ENCODE measurements at places on chromosomes 2 and 18. TPM values are rescaled to one million over a fixed set of nuclear protein-coding genes. Genes with fewer than 3 reads are reported as not detected.
A peak's percentile ranks its signal among the peaks of the same experiment; 100 is the strongest.

DNA sequence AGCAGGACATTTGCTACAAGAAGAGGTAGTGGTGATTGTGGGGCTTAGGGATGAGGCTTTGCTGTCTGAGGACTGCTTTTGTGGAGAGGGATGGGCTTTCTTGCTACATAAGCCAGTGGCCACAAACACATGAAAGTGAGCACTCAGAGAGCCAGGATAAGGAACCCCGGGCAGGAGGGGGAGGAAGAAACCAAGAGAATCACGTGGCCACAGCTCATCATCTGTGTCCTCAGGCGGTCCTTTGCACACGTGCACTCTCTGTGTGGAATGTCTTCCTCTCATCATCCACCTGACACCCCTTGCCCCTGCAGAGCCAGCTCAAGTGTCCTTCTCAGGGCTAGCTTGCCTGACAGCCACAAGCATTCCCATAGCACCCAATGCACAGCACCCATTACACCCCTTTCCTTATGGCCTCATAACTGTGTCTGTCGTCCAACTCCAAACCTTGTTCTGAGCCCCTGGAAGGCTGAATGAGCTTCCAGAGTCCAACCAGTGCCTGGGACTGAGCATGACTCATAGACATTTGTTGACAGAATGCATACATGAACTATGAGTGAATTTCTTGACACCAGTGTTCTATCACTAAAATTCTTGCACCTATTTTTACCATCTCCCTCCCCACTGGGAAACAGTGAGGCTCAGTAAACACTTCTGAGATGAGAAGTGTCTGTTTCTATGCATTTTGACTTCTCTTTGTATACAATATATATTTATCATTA, 398.3 kb downstream of the ALK start:
- no peak for DNase-seq

- peak; percentile 38 for DNase-seq
These were observed 49.2 kb upstream of the LGALSL start for GRCh38 chr2:64404743-64405142.

LRRC30 gene
- 3.4 TPM for total RNA-seq

GRCh38 chr2:56348392-56349210, 164.8 kb downstream of the CCDC85A start:
- peak; percentile 8 for DNase-seq

COX7A2L gene
- total RNA-seq: 165 TPM

GRCh38 chr2:127901339-127902056, 15.7 kb upstream of the AMMECR1L start:
- peak; percentile 94 for DNase-seq

GRCh38 chr2:237692601-237693290, 65.4 kb downstream of the LRRFIP1 start:
- DNase-seq: no peak

STARD6 gene
- 0.96 TPM for total RNA-seq

RSAD2 gene
- total RNA-seq: 36.4 TPM

KCNG2 gene
- 2.6 TPM for total RNA-seq

DNA sequence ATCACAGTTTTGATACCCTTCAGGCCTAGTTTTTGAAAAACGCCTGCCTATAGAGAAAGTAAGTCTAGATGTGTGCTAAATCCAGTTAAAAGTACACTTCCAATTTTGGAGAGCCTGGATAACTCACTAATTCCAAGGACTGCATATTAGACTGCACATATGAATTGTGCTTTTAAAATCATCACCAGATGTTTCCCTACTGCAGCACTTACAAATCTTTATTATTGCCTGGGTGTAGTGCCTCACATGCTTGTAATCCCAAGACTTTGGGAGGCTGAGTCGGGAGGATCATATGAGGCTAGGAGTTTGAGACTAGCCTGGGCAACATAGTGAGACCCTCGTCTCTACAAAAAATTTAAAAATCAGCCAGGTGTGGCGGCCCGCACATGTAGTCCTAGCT, 35.9 kb upstream of the HTR2B start:
- DNase-seq: no peak

DNA sequence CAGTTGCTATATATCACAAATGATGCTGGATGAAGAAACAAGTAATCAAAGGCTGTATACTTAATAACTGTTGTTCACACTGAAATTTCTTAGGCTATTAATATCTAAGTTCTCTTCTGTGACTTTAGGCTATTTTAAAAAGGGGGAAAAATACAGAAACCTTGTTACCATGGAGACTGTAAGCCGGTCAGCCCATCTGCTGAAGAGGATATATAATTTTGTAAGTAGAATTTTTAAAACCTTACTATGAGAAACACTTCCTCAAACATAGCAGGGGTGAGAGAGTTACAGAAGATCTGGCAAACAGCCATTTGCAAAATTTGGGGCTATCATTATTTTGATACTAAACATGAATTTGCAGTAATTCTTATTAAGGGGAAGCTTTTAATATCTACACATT, 27.8 kb downstream of the CACNB4 start:
- DNase-seq: peak; percentile 45

CRYGB gene
- not detected for total RNA-seq

- DNase-seq: no peak
These were observed 486.4 kb upstream of the SPRED2 start for GRCh38 chr2:65918760-65919187.

DNA sequence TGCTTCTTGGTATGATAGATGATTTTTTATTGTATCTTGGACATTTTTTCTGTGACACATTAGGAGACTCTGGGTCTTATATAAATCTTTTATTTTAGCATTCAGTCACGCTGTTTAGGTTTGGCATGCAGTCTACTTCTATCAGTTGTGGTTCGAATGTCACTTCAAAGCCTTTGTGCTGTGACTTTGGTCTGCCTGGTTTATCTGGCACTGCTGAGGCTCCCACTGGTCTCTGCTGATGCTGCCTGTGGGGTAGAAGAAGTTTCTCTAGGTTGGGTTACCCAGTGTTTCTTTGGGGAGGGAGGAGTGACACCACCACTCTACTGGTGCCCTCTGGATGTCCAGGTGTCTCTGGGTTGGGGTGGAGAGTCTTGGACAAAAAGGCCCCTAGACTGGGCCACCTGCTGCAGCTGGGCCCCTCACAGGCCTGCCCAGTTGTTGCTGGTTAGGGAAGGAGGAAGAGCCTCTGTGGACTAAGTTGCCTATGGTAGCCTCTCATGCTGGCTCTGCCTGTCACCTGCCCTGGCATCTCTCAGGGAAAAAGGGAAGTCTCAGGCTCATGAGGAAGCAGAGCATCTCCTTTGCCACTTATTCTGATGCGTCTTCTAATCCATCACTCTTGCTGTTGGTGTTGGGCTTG, 115.4 kb upstream of the HS6ST1 start:
- no peak for DNase-seq

BCL11A gene
- 10.1 TPM for total RNA-seq

DNA sequence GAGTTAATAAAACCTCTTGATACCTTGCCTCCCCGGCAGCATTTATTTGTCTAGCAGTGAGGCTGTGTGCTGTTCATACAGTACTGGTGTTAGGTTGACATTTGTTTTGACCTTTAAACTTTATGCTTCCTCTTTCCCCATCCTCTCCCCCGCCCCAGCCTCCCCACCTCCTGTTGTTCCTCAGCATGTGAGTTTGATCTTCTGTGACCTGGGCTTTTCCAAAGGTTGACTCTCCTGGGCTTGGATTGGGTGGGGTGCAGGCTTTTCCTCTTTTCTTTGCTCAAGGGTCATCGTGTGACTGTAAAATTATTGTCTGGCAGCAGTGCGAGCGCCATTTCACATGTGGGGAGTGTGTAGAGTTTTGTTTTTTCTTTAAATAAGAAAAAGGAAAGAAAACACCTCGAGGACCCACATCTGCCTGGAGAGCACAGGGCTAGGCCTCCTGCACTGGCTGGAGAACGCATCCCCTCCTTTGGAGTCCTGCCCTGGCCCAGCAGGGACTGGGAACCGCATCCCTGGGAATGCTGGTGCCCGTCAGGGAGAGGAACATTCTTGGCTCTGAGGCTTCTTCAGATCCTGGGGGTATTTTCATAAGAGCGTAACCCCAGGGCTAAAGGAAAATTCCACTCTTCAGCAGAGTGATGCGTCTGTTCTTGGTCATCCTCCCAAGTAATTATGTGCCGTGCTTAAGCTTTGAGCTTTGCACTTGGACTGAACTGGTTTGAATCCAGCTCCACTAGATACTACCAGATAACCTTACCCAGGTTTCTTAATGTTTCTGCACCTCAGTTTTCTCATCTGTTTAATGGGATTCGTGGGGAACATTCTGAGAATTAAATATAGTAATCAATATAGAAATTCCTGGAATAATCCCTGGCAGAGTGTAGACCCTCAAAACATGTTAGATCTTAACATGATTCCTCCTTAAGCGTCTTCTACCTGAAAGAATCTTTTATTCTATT, 91.5 kb downstream of the SETBP1 start:
- no peak for DNase-seq

- DNase-seq: peak; percentile 50
These were observed 2.2 kb downstream of the MYT1L start for GRCh38 chr2:2328848-2329247.

UCN gene
- total RNA-seq: 1.4 TPM

GRCh38 chr2:31987454-31988220, 23.2 kb downstream of the MEMO1 start:
- no peak for DNase-seq

DNA sequence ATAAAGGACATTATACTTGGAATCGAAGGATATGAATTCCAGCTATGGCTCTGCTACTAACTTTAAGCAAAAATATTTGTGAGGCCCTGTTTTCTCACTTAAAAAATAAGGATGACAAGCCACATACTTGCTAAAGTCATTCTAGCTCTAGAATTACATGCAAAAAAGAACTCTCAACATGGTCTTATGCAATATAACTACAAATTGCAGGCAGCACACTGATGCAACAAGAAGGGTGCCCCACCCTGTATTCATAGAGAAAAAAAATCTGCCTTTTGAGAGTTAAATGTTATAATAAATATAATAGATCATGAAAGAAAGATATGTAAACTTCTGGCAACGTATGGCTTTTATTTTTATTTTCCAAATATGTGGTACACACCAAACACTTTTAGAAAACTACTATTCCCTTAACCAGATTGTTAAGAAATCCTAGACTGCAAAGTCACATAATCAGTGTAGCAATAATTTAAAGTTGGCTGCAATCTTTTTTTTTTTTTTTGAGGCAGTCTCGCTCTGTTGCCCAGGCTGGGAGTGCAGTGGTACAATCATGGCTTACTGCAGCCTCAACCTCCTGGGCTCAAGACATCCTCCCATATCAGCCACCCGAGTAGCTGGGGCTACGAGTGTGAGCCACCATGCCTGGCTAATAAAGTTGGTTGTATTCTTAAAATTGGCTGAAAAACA, 40.2 kb upstream of the WDSUB1 start:
- DNase-seq: peak; percentile 3

- DNase-seq: peak; percentile 44
These were observed 7.4 kb upstream of the POLI start for GRCh38 chr18:54261894-54262293.

IL1RL2 gene
- total RNA-seq: not detected

DNA sequence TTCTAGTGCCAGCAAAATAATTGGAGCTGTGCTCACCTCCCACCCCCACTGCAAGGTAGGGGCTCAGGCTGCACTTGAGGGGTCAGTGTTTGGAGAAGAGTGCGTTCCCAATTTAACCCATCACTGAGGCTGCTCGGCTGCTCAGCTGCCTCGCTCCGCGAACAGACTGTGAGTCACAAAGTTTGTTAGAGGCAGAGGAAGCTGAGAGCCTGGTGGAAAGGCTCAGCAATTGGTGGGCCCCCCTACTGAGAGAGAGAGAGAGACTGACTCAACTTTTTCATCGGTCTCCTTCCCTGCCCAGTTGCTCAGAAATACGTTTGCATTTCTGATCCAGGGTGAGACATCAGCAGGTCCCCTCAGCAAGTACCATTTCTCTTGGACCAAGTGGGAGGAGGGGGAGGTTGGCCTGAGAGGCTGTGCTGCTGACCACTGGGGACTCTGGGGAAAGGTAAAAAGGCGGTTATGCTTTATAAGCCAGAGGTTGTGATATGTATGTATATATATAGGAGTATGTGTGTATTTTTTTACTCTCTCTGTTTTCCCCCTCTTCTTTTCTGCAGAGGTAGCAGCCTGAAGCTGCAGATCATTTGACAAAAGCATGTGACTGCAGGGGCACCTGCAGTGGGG, 1.5 kb downstream of the EFR3B start:
- peak; percentile 68 for DNase-seq

DNA sequence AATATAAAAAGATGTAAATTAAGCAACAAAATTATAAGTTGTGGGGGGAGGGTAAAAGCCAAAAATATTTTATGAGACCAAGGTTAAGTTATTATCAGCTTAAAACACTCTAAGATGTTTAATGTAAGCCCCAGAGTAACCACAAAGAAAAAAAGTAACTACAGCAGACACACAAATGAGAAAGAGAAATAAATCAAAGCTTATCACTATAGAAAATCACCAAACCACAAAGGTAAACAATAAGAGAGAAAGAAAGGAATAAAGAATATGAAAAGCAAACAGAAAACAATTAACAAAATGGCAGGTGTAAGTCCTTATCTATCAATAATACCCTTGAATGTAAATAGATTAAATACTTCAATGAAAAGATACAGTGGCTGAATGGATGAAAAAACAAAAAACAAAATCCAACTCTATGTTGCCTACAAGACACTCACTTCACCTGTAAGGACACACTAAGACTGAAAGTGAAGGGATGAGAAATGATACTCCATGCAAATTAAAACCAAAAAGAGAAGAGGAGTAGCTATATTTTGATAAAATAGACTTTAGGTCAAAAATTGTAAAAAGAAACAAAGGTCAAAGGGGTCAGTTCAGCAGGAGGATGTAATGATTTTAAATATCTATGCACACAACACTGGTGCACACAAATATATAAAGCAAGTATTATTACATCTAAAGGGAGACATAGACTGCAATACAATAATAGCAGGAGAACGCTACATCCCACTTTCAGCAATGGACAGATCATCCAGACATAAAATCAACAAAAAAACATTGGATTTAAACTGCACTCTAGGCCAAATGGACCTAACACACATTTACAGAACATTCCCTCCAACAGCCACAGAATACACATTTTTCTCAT, 80.7 kb downstream of the PTPN2 start:
- DNase-seq: no peak

- no peak for DNase-seq
These were observed 30.0 kb downstream of the PPP3R1 start for GRCh38 chr2:68222287-68222686.

IL36G gene
- total RNA-seq: not detected

DNA sequence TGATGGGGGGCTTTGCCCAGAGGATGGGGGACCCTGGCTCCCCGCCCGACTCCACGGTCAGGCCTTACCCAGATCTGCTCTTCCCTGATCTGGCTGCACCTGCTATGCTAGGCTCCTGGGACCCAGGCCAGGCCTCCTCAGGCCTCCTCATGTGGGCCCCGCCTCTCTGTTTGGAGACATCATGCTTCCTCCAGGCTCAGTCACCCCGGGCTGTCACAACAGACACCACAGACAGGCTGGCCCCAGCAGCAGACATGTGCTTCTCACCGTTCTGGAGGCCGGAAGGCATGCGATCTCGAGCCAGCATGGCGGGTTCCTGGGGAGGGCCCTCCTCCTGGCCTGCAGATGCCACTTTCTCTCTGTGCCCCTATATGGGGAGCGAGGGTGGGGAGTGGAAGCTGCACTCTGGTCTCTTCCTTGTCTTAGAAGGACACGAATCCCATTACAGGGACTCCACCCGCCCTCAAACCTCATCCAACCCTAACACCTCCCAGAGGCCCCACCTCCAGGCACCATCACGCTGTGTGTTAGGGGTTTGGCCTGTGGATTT, 10.8 kb upstream of the NEU4 start:
- no peak for DNase-seq

- no peak for DNase-seq
These were observed 71.3 kb upstream of the SPRED2 start for GRCh38 chr2:65503746-65504145.

KCNIP3 gene
- total RNA-seq: 12.5 TPM

TBR1 gene
- total RNA-seq: 4.3 TPM

TRIM43 gene
- not detected for total RNA-seq
